ENCODE measurements at places on chromosomes 3 and 15. TPM values are rescaled to one million over a fixed set of nuclear protein-coding genes. Genes with fewer than 3 reads are reported as not detected.

The CNTN4 gene
- not detected for total RNA-seq

The PEX5L gene
- total RNA-seq: not detected

The MESP2 gene
- not detected for total RNA-seq

The STAG1 gene
- total RNA-seq: 31.6 TPM

The SMCO1 gene
- not detected for total RNA-seq
